ENCODE measurements at places on chromosomes 1 and 21.

- DNase-seq, result peak; percentile 39
Measured at GRCh38 chr1:228921481-228921880, 186.2 kb downstream of the RHOU start.

- no peak for DNase-seq
Measured at GRCh38 chr1:29471487-29472313, 235.4 kb downstream of the PTPRU start.

DNA sequence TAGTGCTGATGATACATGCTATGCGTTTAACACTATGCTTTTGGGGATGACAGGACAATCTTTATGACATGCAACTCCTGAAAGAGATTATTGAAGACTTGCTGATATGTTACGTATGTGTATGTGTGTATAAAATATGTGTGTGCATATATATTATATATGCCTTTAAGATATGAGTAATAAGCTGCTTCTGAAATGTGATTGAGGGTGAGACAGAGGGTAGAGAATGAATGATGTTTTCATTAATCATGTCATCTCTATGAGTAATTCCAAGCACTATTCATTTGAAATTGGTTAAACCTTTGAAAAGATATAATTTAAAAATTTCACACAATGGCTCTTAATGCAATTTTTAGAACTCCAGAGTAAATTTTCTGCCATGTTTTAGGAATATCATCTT, 5.8 kb downstream of the BCL9 start:
- no peak for DNase-seq

- DNase-seq, result no peak
Measured at GRCh38 chr1:7221826-7222694, 436.8 kb downstream of the CAMTA1 start.

DNA sequence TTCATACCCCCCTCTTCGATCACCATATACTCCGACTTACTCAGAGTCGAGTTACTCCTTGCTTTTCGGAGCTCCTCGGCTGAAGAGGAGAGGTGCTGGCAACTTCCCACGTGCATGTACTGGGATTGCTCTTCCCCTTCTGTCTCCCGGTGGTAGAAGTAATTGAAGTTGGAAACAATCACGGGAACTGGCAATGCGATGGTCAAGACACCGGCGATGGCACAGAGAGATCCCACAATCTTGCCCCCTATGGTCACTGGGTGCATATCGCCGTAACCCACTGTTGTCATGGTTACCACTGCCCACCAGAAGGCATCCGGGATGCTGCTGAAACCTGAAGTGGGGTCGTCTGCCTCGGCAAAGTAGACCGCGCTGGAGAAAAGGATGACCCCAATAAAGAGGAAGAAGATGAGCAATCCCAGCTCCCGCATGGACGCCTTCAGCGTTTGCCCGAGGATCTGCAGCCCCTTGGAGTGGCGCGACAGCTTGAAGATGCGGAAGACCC, 1.5 kb downstream of the KCNA3 start:
- no peak for DNase-seq

GRCh38 chr1:225745273-225745672, 32.4 kb upstream of the SRP9 start:
- DNase-seq, result no peak

GRCh38 chr1:44934791-44935190, 51.6 kb downstream of the EIF2B3 start:
- no peak for DNase-seq

DNA sequence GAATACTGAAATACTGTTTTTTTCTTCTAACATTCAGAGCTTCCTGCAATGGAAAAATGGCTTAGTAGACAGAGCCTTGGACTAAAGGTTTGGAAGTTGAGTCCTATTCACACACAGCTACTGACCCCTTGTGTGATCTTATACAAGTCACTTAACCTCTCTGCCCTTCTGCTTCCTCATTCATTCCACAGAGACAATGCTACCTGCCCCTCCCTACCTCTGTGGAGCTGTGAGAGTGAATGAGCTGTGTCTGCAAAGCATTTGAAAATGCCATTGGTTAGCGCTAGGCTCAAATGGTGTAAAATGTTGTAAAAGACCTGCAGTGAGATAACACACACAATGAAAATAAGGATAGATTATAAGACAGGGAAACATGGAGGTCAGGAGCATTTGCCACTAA, 214.4 kb downstream of the BARHL2 start:
- no peak for DNase-seq

DNA sequence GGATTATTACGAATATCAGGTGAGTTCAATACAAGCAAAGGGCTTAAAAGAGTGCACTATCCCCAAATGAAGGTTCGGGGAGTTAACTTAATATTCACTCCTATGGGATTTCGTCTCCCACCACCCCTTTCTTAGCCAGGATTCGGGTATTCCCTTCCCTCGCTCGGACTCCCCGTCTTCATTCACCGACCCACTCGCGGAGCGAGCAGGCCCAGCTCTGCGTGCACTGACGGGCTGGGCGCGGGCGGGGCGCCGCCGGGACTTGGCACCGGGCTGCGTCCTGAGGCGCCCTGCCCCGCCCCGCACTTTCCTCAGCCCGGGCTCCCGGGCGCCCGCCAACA, 7.7 kb upstream of the MPZL1 start:
- DNase-seq, result no peak

DNA sequence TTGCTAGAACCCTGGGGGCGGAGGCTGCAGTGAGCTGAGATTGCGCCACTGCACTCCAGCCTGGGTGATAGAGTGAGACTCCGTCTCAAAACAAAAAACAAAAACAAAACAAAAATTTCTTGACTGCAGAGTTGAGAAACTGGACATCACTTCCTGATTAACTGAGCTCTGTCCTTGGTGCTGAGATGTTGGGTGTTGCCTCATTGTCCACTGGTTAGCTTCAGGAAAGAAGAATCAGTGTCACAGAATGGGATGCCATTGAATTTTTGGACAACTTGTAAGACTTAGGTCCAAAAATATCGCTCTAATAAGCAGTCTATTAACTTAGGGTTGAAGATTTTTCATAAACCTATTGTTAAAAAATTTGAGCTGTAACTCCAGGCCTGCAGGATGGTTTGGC, 23.8 kb upstream of the KCNA10 start:
- peak; percentile 85 for DNase-seq

GRCh38 chr1:174815036-174815435, 184.7 kb upstream of the CACYBP start:
- no peak for DNase-seq

DNA sequence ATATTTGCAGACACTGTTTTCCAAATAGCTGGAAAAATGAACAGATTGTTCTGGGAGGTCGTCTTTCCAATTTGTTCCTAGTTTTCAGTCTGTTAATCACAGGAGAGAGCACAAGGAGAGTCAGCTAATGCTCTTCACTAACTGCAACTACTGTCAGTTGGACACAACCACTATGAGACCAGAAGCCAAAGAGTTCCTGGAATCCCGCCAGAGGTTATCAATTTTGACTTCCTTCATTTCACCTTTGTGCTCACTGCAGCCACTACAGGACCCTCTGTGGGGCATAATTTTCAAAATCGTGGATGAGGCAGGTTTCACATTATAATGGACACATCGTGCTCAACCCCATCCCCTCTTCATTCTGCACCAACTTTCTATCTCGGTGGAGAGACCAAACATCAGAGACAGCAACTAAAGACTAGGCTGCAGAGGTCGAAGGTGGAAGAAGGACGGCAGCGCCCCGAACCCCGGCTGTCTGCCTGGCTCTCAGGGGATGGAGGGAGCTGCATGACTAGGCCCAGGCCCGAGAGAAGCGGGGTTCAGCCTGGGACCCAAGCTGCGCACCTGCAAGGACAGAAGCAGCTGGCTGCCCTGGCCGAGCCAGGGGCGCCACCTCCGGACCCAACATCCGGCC, 602 bp downstream of the KIAA0319L start:
- DNase-seq, result no peak

DNA sequence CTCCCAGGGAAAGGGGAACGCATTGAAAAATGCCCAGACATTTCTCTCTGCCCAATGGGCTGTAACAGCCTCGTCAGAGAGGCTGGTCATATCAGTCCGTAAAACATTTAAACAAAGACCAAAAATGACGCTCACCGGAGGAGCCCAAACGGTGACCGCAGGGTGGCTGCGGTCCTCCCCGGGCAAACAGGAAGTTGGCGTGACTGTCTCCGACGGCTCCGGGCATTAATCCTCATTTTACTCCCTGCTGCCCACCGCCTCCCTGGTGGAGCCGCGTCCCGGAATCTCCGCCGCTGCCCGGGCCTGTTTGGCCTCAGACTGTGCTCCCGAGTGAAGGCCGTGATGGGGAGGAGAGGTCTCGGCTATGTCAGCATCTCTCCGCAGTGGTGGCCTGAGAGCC, 9.9 kb downstream of the PRDM16 start:
- no peak for DNase-seq

DNA sequence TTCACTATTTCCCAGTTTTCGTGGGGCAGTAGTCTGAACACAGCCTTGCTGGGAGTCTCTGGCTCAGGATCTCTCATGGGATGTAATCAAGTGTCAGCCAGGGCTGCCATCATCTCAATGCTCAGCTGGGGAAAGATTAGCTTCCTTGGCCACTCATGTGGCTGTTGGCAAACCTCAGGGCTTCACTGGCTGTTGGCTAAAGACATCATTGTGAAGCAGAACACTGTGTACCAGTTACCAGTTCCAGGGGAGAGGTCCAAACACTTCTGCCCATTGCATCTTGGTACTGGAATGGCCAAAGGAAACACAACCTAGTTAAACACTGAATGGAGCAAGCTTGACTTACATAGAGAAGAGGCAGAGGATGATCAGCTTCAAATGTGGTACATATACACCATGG, 33.7 kb downstream of the AADACL4 start:
- no peak for DNase-seq
